ENCODE measurements at places on chromosomes 6 and 20.

- DNase-seq, result no peak
Observed at GRCh38 chr6:100730001-100730980, 150.8 kb downstream of the ASCC3 start.

- DNase-seq, result no peak
Observed at GRCh38 chr6:73832313-73832712, 136.3 kb downstream of the CD109 start.

DNA sequence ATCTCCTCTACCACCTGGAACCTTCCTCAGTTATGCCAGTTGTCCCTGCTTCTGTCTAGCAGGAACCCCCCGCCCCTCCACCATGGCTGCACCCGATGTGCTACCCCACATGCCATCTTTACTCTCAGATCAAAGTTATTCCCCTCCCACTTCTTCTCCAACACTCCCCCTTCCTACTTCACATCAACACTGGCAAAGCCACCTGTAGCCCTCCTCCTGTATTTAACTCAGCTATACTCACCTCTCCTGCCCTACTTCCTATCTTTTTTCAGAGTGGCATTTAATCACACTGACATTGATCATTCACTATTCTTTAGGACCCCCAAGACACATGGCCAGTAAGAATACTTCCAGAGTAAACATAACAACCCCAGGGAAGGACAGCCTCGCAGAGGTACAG is 84.3 kb downstream of the MBOAT1 start:
- DNase-seq, result no peak

DNA sequence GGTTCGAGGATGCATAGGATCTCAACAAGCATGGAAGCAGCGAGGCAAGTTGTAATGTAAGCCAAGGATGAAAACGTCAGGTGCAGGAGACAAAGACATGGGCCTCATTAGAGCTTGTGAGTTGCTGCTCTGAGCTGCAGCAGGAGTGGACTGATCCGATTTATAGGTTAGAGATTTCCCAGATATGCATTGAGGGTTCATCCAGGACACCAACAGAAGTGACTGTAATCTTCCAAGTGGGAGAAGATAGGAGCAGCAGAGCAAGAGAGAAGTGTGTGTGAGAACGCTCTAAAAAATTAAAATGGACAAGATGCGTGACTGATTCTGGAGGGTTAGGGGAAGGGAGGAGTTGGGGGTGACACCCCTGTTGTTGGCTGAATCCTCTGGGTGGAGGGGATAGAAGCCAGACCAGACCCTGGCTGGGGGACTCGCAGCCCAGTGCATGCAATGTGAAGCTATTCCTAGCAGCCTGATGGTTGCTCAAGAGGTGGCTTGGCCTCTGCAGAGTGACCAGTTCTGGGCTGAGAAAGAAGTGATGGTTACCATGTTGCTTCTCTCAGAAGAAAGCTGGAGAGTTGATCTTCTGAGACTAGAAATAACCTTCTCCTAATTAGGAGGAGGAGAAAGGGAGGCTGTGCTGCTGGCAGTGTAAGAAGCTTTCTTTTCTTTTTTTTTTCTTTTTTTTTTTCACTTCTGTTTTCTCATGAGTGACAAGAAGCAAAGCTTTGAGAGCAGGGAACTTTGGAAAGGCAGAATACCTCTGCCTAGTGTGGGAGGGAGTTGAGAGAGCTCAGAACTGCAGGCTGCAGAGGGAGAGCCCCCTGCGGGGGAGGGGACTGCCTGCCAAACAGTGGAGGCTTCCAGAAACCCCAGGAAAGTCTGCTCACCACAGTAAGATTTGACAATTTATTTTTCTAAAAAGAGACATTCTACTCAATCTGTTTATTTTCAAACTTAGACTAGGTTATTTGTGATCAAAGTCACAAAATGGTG is 116.9 kb downstream of the SLX4IP start:
- no peak for DNase-seq

DNA sequence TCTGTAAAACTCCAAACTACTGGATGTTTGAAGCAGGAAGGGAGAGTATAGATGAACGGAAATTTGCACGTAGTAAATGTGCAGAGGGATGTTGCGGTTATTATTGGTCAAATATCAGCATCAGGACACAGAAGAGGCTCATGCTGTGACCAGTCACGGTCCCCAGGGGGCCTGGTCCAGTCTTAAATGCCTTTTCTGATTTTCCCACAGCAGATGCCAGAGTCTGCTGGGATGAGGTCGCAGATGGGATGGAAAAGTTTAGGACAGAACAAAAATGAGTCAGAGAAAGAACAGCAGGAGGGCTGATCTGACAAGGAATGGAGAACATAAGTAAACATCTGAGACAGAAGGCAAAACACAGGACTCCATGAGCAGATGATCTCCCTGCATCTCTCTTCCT is 11.7 kb upstream of the SIRPG start:
- DNase-seq, result no peak

DNA sequence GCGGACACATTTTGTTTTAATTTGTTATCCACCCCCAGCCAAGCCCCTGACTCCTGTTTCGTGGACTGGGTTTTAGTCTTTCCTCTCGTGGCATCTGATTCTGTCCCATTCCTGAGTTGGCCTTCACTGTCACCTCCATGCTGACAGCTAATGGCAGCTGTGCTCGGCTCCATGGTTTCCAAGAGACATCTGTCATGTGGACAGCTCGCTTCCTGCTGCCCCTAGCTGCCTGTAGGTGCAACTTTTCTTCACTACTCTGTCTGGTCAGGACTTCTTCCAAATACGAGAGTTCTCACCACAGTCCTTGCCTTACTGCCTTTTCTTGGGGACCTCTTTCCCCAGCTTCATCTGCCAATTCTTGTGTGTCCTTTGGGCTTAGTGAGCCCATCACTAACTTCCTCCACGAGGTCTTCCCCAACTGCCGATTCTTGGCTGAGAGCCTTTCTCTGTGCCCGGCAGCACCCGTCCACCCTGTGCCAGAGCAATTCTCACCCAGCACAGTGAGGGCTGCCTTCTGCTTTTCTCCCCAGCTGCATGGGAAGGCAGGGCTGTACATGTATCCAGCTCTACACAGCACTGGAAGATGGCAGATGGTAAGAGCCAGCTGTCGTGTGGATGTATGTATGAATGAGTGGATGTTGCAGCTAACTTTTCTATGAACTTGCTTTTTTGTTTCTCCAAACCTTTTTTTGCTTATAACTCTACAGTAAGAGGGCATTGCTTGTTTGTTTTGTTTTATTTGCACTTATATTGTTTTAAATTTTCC is 140.4 kb downstream of the F13A1 start:
- DNase-seq, result no peak

DNA sequence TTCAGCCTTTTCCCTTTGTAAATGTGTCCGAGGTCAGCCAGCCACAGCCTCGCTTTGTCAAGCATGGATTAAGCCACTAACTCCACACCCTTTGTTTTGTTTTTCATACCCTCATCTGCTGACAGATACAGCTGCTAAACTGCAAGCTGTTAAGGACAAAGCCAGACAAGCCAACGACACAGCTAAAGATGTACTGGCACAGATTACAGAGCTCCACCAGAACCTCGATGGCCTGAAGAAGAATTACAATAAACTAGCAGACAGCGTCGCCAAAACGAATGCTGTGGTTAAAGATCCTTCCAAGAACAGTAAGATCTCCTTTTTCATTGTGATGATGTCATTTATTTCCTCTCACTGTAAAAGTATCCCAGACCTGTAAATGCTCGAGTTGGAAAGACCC is 269.3 kb downstream of the ARHGAP18 start:
- no peak for DNase-seq

GRCh38 chr20:16944745-16945144 is 196.6 kb downstream of the OTOR start:
- DNase-seq, result no peak

DNA sequence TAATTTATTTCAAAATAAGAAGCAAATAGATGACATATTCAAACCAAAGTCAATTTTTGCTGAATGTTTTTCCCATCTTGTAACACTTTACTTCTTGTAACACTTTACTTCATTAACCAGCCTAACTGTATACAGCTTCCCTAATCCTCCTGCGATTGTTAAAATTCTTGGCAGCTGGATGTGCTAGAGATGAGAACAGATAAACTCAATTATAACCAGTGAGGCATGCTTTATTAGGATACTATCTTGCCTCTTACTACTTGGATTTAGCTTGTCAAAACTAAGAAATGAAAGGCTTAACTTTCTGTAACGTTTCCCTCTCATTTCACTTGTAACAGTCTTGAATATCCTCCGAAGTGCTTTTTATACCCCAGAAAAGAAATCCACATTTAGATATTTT is 94.1 kb upstream of the BMP5 start:
- no peak for DNase-seq

DNA sequence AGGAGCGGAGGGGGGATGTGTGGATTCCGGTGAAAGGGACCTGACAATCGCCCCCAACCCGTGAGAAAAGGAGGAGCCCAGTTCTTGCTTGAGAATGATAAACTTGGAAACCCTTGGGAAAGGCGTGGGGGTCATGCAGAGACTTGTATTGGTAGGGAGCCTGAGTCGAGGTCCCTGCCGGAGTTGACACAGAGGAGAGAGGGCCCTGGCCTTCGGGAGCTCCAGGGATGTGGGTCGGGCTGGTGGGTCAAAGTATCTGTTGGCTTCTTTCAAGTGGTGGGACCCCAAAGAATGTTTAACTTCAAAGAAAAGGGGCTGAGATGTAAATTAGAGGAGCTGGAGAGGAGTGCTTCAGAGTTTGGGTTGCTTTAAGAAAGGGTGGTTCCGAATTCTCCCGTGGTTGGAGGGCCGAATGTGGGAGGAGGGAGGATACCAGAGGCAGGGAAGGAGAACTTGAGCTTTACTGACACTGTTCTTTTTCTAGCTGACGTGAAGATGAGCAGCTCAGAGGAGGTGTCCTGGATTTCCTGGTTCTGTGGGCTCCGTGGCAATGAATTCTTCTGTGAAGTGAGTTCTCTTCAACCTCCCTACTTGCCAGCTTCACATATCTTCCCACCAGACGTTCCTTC is 571 bp downstream of the CSNK2B start:
- DNase-seq, result no peak

DNA sequence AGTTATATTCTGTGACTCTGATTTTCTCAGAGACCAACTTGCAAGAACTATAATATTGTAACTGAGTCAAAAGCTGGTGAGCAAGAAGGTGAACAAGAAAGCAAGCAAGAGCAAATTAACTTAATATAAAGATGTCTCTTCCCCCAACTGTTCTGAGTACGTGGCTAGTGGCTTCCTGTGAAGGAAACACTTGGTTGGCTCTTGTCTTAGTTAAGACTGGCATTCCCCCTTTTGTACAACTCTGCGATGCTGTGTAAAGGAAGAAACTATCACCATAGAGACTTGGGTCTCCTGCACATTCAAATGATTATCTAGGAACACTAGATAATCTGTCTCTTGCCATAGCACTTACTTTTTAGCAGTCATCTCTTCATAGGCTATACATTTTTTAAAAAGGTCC is 47.3 kb upstream of the TNFAIP3 start:
- no peak for DNase-seq

DNA sequence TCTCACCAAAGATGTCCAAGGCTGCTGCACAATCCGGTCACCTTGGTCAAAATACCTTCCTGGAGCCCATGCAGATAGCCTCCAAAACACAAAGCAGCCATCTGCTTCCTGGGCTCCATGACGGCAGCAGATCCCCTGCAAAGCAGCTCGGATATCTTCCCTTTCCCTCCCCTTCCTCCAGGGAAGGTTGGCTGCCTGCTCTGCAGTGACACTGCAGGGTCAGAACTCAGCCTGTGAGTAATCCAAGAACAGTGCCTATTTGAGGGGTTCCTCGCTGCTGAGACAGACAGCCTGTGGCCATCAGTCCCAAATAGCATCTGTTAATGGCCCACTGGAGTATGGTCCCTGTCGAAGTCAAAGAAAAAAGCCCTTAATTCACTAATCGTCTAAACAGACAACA is 270.8 kb downstream of the PREX1 start:
- DNase-seq, result no peak

GRCh38 chr6:87287251-87287650 is 35.1 kb upstream of the SMIM8 start:
- DNase-seq, result no peak

GRCh38 chr6:39876826-39877225 is 57.4 kb downstream of the MOCS1 start:
- no peak for DNase-seq

GRCh38 chr6:127115084-127115655 is 3.3 kb upstream of the RSPO3 start:
- DNase-seq, result no peak

DNA sequence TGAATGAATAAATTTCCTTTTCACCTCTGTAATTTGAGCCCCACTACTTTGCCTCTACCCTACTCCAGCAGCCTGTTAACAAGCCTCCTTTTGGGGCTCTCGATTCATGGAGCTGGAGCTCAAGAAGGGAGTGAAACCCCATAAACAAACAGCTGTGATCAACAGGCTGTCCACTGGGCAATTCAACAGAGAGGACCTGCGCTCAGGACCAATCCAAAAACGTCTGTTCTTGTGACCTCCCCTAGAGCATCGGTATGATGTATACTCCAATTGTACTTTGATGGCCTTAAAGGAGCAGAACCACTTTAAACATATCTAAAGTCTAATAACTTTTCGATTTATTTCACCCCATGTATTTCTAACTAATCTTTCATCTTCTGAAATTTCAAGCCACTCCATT is 37.4 kb downstream of the HIVEP2 start:
- no peak for DNase-seq

- no peak for DNase-seq
Observed at GRCh38 chr6:14408446-14408845, 290.9 kb downstream of the CD83 start.

DNA sequence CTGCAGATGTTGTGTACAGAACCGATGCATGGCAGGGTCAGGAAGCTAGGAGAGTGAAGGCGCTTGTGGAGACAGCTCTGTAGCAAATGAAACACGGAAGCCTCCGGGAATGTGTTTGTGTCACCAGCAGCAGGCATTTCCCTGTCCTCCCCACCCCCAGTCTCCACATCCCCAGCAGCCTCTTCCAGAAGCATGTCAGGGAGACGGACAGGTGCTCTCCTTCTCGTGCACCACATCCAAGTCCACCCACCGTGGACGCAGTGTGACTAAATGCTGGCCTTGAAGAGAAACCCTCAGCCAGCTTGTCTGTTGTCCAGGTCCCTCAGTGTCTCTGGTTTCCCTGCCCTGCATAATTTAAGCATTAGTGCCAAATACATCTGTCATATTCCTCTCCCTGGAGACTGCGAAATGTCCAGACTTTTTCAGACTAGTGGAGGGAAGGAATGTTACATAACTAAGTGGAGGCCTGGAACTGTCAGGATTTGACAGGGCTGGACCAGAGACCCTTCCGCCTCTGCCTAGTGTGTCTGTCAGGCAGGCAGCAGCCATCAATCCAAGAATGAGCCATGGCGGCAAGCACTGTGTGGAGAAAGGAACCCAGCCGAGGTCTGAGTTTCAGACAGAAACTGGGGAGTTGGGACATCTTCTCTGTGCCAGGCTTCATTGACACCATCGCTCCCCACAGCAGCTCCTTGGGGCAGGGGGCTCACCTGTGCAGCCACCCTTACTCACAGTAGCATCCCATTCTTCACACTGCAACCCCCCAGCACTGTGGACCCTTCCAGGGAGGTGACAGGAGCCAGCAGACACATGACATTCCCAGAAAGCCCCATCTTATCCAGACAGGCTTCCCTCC is 26.6 kb upstream of the PI16 start:
- no peak for DNase-seq

Measured in NCI-H1092 (cell line).